Cerebellum (tissue), 4 donors: ENCODE measurements at places on chromosomes 1 and 21. TPM values are rescaled to one million over a fixed set of nuclear protein-coding genes. Genes with fewer than 3 reads are reported as not detected.

The S100A7A gene
- total RNA-seq: not detected

DNA sequence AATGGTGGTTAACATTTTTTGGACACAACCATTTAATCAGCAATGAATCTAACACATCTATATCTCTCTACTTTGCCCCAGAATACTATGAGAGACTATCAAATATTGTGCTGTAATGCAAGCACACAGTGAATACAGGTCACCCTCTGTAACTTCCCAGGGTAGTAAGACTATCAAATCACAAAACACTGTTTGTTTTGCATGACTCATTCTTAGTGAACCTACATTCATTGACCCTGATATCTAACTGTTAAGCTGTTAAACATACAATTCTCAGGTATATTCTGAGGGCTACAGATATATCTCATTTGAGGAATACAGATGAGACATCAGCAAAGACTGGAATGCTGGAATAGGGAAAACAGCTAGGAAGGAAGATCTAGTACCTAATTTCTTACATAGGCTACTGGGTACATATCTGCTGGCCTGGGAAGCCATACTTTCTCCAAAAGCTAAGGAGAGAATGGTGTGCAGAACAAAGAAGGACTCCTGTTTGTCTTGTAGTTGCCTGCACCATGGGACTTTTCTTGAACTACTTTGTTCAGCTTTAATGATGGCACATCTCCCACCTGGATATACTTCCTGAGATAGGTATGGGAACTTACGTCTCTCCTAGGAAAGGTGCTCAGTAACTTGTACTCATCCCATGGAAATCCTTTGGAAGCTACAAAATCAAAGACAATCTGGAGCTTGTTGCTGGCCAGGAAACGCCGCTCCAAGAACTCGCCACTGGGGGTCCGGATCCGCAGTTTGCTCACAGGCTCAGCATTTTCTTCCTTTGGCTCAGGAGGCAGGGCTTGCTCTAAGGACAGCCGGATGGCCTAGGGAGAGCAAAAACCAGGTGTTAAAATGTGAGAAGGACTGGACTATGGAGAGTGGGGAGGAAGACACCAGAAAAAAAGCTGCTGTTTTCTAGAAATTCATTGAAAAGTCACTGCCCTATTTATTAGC, 51.9 kb upstream of the DMRTA2 start:
- peak; percentile 2 for DNase-seq

DNA sequence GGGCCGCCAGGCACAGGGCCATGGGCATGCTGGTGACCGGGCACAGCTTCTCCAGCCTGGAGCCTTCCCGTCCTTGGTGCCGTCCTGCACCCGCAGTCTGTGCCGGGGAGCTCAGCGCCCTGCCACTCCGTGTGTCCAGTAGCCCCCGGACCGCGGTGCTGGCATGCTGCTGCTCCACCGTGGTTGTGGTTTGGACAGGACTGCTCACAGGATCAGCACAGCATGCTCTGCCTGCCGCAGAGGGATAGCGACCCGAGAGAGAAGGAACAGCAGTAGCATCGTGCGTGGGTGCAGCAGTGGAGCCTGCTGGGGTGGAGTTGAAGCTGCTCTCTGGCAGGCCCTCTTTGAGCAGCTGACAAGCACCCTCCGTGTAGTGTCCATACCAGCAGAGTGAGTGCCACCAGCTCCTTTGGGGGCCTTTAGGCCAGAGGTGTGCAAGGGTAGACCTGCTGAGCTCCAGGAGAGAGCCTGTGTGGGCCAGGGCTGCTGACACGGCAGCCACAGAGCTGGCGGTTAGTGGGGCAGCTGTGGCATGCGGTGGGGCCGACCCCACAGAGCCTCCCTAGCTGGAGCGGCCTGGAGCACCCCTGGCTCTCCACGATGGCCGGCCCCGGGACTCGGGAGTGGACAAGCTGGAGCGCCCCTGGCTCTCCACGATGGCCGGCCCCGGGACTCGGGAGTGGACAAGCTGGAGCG, 6.4 kb upstream of the PCBP3 start:
- DNase-seq: no peak

GRCh38 chr1:229674042-229674441, 48.0 kb downstream of the URB2 start:
- DNase-seq: no peak

DNA sequence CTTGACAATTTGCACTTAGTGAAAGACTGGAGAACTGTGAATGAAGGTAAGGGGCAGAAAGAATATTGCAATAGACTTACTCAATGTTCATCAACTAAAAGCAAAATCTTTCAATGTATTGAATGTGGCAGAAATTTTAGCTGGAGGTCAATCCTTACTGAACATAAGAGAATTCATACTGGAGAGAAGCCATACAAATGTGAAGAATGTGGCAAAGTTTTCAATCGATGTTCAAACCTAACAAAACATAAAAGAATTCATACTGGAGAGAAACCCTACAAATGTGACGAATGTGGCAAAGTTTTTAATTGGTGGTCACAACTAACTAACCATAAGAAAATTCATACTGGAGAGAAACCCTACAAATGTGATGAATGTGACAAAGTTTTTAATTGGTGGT, 80.7 kb downstream of the JMJD4 start:
- DNase-seq: no peak

DNA sequence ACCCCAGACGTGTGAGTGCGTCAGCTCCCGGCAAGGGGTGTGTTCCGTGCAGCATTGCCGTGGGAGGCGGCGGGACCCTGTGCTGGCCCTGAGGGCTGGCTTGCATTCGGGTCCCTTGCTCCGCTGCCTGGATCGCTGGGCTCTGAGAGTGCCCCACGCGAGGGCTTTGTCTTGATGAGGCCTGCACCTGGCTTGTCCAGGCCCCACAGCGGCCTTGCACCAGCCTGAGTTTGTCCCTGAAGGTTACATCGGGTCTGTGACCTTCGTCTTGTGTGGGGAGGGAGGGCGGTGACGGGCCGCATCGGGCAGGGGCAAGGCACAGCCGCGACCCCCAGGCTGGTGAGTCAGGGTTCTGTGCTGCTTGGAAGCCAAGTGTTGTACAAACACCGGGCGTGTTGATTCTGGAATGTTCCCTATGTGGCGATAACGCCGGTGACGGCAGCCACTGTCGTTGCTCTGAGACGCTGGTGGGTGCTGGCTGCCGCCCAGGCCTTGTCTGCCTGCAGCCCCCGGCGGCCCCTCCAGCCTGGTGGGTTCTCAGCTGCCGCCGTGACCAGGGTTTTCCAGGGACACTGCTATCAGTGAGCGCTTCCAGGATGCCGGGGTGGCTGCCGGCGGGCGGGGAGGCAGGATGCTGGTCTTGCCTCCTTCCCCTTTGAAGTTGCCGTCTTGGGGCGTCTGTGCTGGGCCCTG, 42.9 kb downstream of the SLX9 start:
- no peak for DNase-seq

DNA sequence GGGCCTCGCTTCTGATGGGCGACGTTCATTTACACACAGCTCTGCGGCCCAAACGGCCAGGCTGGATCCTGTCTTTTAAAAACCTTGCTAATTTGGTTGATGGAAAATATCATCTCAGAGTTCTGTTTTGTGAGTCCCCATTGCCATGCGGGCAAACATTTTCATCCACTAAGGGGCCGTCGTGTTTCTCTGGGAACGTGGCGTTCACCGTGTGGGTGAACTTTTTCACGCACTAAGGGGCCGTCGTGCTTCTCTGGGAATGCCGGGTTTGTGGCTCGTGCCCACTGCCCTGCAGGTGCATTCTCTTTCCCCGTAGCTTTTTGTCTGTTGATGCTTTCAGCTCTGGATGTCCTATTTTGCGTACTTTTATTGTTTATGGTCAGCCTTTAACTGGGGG, 6.8 kb downstream of the COL18A1 start:
- DNase-seq: no peak

The C1orf116 gene
- 0.09 TPM for total RNA-seq

The IL22RA1 gene
- total RNA-seq: not detected

The SMIM1 gene
- total RNA-seq: 1.7 TPM

- no peak for DNase-seq
Observed at GRCh38 chr1:147613506-147613905, 56.8 kb downstream of the ACP6 start.

- no peak for DNase-seq
Observed at GRCh38 chr1:13733711-13734110, 33.7 kb downstream of the PRDM2 start.

DNA sequence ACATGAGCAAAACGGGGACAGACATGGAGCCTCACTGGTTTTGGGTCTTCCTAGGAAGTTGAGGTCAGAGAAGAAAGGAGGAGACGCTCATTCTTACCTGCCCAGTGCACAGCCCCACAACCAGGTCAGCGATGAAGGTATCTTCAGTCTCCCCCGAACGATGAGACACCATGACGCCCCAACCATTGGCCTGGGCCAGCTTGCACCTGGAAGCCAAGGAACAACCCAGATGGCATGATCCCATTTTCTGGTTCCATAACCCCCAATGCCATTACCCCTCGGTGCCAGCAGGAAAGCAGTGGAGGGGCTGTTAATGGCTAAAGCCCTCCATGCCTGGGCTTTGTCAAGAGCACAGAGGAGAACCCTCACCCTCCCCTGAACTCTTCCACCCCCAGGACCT, 15.3 kb downstream of the ENO1 start:
- no peak for DNase-seq

The EDN2 gene
- total RNA-seq: not detected

DNA sequence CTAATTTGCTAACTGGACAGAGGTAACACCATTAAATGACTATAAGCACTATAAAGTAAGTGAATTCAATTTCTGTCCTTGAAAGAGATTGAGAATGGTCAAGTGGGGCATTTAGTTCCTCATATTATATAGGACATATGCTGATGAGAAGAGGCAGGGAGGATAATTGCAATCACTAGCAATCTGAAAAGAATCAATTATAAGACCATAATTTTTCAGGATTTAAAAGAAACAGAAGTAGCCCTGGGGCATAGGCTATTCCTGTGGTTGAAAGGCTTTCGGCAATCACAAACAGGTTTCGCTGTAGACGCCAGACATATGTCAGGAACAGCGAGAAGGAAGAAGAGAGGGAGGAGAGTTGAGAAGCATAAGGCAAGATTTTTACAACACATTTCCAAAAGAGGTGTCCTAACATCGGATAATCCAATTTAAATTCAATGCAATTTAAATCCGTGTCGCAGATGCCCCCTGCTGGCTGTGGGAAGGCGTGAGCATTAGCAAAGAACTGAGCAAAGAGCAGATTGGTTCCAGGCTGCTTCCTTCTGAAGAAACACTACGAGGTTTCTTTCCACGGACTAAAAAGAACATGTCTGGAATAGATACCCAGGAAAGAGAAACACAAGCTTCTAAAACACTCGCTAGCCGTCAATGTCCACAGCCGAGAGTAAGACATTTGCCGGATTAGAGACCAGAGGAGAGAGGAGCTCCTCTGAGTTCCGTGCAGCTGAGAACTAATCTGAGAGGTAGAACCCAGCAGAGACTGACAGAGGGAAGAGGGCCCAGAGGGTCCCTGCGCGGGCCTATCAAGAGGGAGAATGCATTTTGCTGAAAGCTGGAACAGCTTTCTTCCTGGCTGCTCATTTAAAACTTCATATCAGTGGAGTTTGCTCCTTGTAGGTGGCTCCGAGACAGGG, 27.9 kb downstream of the RGS5 start:
- DNase-seq: no peak

GRCh38 chr1:245589316-245589715, 434.5 kb downstream of the KIF26B start:
- no peak for DNase-seq

GRCh38 chr1:201266774-201267173, 16.5 kb upstream of the PKP1 start:
- no peak for DNase-seq

GRCh38 chr1:59263111-59263510, 33.8 kb upstream of the FGGY start:
- DNase-seq: no peak

The LAMC1 gene
- total RNA-seq: 46.6 TPM

The C2CD4D gene
- not detected for total RNA-seq

- no peak for DNase-seq
Observed at GRCh38 chr1:205243350-205244191, 15.8 kb downstream of the TMCC2 start.

DNA sequence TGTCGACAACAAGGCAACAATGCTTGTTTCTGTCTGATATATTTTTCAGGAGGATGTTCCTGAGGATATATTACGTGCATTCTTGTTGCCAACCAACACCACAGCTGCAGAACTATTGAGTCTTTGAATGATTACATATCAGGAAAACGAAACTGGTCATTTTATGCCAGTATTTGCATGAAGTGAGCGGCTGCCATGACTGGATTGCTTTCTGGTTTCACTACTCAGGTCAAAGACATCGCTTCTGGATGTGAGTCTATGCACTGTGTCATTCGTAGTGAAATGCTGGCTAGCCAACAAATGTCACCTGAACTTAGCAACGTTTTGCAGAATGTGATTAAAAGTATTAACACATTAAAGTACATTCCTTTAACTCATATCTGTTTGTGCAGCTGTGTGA, 35.8 kb upstream of the OLFM3 start:
- no peak for DNase-seq

The PLK3 gene
- 14.3 TPM for total RNA-seq
